Activated naive CD8-positive, alpha-beta T cell treated with anti-CD3 and anti-CD28 coated beads for 36 hours (primary cell): ENCODE measurements at places on chromosomes 1 and 21. TPM values are rescaled to one million over a fixed set of nuclear protein-coding genes. Genes with fewer than 3 reads are reported as not detected.

KCNN3 gene
- total RNA-seq, result 0.04 TPM

SGIP1 gene
- not detected for total RNA-seq

RPTN gene
- not detected for total RNA-seq

MPL gene
- total RNA-seq, result not detected

AADACL4 gene
- total RNA-seq, result not detected

CHODL gene
- total RNA-seq, result 0.08 TPM

ARHGEF16 gene
- total RNA-seq, result not detected

ST6GALNAC3 gene
- 3.5 TPM for total RNA-seq

PYCR2 gene
- total RNA-seq, result 149 TPM

UBAP2L gene
- 266 TPM for total RNA-seq

LCE2A gene
- not detected for total RNA-seq

IL12RB2 gene
- 40.2 TPM for total RNA-seq
